ENCODE measurements at places on chromosomes 2 and 18.
A peak's percentile ranks its signal among the peaks of the same experiment; 100 is the strongest.

GRCh38 chr2:51003345-51004192 lies 28.4 kb downstream of the NRXN1 start:
- DNase-seq, result no peak

GRCh38 chr2:120815292-120815691 lies 79.6 kb downstream of the GLI2 start:
- no peak for DNase-seq

DNA sequence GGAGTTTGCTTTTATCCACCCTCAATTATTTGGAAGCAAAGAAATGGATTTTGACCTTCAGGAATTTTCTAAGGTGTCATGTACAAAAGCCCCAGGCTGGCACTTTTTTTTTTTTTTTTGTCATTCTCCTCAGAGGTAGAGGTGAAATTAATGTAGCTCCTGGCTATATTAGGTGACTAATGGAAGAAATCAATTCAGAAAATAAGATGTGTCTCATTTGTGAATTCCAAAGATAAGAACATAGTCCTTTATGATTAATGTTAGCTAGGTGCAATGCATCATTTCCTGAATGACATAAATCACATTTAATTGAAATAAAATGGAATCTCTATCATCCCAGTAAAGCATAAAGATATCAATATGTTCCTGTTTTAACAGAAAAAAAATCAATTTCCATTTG lies 477.6 kb downstream of the FBXO15 start:
- DNase-seq, result no peak

GRCh38 chr2:241500016-241500415 lies 8.4 kb downstream of the STK25 start:
- no peak for DNase-seq

DNA sequence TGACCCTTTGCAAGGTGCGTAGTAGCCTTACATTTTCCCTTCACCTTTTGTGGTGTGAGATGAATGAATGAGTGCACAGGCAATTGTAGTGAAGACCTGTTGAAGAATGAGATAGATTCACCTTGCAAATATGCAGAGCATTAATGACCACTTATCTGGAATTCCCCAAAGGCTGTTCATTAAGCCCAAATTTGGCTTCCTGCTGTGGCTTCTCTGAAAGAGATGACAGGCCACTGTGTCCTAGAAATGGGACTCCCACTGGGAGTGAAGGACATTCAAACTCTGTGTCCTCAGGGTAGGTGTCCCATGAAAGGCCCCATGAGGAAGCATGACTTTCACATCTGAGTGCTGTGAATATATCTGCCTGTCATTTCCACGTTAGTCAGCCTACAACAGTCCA lies 1821.8 kb upstream of the PIK3C3 start:
- DNase-seq, result no peak

DNA sequence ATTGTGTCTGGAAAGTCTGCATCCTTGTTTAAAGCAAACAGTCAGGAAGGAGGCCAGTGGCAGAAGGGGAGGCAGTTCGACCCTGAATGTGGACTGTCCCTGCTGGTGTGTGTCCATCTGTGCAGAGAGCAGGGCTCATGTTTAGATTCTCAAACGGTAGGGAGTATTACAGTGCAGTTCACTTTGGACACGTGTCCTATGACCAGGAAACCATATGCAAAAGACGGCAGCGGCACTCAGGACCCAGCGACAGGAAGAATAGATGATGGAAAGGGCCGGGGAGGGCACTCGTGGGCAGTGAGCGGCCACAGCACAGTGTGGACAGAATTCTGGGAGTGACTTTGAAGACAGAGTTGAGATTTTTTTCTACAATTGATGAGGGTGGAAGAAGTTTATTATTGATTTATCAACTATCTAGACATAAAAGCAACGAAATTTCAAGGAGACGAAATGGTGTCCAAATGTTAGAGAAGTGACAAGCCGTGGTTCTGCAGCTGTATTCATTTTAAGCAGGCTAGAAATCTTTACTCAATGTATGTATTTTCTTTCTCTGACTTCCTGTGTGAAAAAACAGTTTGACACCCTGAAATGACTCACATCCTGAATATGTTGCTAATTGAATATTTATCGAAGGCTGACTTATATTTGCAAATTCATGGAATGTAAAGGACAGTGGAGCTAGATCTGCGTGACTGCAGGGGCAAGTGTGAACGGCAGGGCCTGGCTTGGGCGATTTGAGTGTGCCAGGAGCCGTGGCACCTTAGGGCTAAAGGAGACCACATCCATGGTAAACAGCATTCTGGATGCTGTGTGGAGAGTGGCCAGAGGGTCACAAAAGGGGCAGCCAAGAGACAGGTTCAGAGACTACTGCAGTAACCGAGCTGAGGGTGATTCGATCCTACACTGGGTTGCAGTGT lies 214.2 kb downstream of the PTGR3 start:
- no peak for DNase-seq

GRCh38 chr18:72819050-72819449 lies 48.7 kb downstream of the NETO1 start:
- no peak for DNase-seq

DNA sequence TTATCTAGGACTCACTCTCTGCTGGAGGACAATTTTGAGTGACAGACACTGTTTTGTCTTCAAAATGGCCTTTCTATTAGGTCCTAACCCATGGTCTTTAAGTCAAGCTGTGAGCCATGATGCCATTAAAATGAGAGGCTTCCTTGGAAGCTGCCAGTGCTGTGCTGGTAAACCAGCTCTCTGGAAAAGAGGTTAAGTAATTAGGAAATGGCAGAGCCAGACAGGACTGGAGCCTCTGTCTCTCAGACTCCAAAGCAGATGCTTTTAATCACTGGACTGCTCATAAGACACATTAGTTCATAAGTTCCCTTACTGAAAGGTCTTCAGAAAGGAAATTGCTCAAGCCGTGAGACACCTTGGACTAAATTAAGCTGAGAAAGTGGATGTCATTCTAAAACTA lies 25.8 kb upstream of the LHCGR start:
- DNase-seq, result no peak

DNA sequence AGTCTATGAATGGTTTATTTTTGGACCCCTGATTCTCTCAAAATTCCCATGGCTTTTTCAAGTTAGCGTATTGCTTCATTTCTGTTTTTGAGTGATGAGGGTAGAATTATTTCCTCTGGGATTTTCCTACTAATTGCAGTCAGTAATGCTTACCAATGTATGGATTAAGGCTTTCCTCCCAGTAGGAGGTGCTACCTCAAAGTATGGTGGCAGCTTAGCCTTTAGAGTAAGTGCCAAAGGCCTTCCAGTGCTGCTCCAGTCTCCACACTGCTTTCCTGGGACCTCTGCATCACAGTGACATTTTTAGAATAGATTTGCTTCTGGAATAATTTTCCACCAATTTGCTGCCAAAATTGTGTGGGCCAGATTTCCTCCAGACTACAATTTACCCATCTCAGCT lies 16.2 kb upstream of the SSB start:
- DNase-seq, result peak; percentile 15

- peak; percentile 81 for DNase-seq
Measured at GRCh38 chr18:26863122-26863879, 2.2 kb downstream of the AQP4 start.

DNA sequence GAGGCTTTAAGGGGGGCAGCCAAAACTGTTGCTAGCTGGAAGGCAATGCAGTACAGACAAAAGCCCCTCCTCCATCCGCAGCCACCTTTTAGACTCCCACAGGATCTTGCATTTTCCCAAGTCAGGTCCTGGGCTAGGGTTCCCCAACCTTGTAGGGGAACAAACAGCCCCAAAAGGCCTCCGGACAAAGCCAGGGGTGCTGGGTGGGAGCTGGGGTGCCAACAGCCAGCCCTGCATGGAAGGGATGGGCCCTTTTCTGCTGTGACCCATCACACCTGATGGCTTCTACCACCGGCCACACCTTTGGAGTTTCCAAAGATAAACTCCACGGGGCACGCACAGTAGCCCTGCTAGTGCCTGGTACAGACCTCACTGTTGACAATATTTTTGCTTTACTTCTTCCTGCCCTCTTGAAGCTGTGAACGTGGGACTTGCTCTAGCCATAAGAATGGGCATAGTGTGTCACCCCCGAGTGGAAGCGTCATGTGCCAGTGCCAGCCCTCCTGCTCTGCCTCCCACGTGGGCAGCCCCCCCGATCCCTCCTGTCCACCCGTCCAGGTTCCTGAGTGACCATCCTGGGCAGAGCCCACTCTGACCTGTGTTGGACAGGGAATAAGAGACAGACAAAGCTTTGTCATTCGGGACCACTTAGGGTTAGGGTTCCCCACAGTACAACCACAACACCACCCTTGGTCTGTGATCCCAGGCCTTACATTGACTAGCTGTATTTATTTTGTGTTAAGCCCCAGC lies 18.8 kb downstream of the TUBB6 start:
- DNase-seq, result no peak

DNA sequence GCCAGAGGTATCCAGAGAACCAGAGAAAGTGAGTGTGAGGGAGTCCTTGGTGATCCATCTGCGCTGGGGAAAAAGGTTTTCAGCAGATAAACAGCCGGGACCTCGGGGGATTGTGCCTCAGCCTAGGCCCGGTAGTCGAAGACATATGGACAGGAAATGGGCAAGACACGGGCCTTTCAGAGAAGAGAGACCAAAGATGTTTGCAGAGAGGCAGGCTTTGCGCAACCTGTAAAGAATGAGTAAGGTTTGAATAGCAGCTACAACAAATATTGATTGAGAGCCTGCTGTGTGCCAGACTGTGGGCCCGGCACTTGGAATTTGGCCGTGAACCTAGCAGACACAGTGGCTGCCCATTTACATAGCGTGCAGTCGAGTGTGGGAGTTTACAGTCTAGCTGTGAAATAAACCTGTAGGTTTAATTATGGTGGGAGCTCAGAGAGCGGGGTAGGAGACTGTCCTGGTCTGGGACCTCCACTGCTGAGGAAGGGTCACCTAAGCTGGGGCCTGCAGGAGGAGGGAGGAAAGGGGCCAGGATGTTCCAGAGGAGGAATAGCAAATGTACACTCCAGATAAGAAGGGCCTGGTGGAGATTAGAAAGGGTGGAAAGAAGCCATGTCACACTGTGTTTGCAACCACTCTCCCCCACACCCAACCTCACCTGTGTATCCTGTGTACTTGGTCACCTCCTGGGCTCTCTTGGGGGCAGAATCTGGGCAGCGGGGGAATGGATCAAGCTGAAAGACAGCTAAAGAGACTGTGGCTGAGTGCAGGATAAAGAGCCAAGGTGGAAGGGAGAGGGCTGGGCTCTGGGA lies 3.0 kb downstream of the SH2D6 start:
- DNase-seq, result no peak

- DNase-seq, result no peak
Measured at GRCh38 chr18:2903006-2903405, 56.2 kb downstream of the EMILIN2 start.

GRCh38 chr18:32011193-32011592 lies 7.4 kb upstream of the RNF125 start:
- DNase-seq, result no peak

DNA sequence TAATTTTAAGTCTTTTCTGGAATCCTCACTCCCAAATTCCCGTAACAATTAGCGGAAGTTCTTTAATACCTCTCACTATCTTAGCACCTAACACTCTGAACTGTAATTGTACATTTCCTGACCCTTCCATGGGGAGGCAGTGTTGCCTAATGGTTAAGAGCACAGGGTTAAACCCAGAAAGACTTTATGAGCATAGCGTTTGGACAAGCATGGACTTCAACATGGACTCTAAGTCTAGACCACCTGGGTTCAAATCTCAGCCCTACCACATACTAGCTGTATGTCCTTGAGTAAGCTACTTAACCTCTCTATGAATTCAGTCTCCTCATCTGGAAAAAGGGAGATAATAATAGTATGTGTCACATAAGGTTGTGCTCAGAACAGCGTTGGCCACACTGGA lies 13.0 kb downstream of the ANTXR1 start:
- DNase-seq, result peak; percentile 74

- DNase-seq, result no peak
Measured at GRCh38 chr2:186551323-186552050, 38.4 kb upstream of the ITGAV start.

GRCh38 chr2:110653861-110654260 lies 24.0 kb downstream of the BUB1 start:
- DNase-seq, result no peak

DNA sequence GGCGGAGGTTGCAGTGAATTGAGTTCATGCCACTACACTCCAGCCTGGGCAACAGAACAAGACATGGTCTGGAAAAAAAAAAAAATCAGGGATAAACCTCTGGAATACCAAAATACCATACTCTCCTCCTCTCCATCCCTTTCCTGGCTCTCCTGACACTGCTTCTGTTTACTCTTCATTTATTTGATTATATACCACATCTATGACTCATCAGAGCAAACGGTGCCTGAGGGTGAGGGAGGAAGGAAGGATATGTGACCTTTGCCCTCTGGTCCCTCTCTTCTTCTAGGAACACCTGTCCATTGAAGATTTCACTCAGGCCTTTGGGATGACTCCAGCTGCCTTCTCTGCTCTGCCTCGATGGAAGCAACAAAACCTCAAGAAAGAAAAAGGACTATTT lies 30.0 kb downstream of the VIL1 start:
- no peak for DNase-seq

DNA sequence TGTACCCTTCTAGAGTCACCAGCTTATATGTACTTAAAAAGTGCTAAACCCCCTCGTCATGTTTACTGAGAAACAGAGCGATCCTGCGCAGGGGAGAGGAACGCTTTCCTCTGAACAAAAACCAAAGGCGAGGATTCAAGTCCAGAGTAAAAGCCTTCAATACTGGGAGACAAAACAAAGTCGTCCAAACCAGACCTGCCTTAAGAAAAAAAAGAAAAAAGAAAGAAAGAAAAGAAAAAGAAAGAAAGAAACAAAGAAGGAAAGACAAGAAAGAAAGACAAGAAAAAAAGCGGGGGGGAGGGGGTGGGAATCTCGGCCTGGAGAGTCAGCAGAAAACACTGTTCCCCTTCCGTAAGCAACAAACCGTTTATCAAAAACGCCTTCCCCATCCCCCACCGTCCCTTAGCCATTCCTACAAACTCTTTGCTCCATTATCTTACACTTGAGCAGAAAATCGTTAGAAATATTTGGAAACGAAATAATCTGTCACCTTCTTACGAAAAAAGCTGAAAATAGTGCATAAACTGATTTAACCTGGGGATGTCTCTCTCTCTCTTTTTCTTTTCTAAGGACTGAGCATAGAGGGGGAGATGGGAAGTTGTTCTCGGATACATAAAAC lies 3.3 kb downstream of the PTGR3 start:
- no peak for DNase-seq

- DNase-seq, result no peak
Measured at GRCh38 chr2:212181646-212182045, 357.0 kb downstream of the ERBB4 start.

GRCh38 chr2:215410932-215411285 lies 25.0 kb downstream of the FN1 start:
- no peak for DNase-seq

GRCh38 chr2:137921105-137921880 lies 43.0 kb upstream of the HNMT start:
- DNase-seq, result no peak

DNA sequence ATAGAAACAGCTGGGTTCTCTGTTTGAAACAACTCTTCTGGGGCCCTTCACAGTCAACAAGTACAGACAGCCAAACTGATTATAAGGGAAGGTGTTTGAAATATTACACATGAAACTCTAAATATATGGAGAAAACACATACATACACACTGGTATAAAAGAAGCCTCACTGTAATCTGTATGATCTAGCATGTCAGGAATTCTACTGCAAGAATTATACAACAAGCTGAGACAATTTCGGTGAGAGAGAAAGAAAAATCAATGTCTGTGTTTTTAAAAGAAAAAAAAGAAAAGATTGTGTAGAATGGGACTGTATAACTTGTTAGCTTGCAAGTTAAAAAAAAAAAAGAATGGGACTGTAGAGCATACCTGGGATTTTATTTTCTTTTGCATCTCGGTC lies 26.3 kb downstream of the IRS1 start:
- no peak for DNase-seq

- no peak for DNase-seq
Measured at GRCh38 chr2:112627060-112628040, 18.4 kb upstream of the SLC20A1 start.

- peak; percentile 9 for DNase-seq
Measured at GRCh38 chr18:34695310-34695709, 14.8 kb upstream of the DTNA start.

Measured in NCI-H82 (cell line).